ENCODE measurements at places on chromosomes 13 and 19. TPM values are rescaled to one million over a fixed set of nuclear protein-coding genes. Genes with fewer than 3 reads are reported as not detected.

DNA sequence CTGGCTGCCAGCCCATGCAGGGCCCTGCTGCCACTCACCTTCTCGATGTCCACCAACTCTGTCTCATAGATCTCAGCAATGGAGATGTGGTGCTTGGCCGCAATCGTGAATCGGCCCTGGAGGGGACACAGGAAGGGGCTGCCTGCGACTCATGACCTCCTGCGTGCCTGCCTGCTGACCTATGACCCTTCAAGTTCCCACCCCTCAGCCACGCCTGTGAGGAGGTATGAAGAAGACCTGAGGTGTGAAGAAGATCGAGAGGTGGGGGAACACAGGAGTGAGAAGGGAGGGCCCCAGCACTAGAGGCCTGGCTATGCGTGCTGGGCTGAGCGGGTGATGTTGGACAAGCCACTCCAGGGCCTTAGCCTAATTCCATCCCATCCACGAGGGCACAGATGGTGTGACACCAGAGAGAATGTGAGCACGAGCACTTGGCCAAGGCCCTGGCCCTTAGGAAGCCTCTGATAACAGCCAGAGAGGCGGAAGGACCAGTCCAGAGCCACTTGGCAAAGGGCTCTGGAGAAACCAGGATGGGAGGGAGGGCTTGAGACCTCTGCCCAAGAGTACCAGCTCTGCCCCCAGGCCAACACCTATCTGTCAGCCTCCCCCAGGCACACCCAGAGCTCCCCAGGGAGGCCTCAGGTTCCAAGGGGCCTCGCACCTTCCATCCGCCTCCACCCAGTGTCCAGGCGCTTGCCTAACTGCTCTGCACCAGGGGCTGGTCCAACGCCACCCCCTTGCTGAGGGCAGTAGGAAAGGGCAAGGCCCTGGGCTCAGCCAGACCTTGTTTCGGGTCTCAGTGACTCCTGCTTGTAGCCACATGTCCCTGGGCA lies 9.6 kb upstream of the KPTN start:
- no peak for DNase-seq

- no peak for DNase-seq
Observed at GRCh38 chr13:46982856-46983582, 86.2 kb upstream of the HTR2A start.

GRCh38 chr13:77325371-77325980 lies 1.4 kb downstream of the MYCBP2 start:
- DNase-seq = peak; percentile 56

GRCh38 chr13:26742691-26743358 lies 17.8 kb downstream of the GPR12 start:
- no peak for DNase-seq

DNA sequence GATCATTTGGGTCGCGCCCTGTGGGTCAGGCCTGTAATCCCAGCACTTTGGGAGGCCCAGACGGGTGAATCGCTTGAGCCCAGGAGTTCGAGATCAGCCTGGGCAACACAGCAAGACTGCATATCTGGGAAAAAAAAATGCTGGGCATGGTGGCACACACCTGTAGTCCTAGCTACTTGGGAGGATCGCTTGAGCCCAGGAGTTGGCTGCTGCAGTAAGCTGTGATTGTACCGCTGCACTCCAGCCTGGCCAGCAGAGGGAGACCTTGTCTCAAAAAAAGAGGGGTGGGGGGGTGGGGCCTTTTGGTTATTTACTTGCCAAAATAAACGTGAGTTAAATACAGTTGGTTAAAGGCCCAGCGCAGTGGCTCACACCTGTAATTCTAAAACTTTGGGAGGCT lies 9.8 kb upstream of the ZNF544 start:
- peak; percentile 57 for DNase-seq

GRCh38 chr13:99605420-99606323 lies 104.4 kb downstream of the TM9SF2 start:
- peak; percentile 75 for DNase-seq

- DNase-seq = no peak
Observed at GRCh38 chr19:50171752-50172151, 8.7 kb upstream of the IZUMO2 start.

- no peak for DNase-seq
Observed at GRCh38 chr13:113794764-113795173, 35.7 kb downstream of the TMEM255B start.

- peak; percentile 21 for DNase-seq
Observed at GRCh38 chr13:41428155-41428554, 29.2 kb upstream of the RGCC start.

- DNase-seq = no peak
Observed at GRCh38 chr13:94114166-94114565, 365.3 kb downstream of the DCT start.

GRCh38 chr13:102913914-102914313 lies 68.1 kb downstream of the ERCC5 start:
- DNase-seq = peak; percentile 67

GRCh38 chr19:46935066-46935663 lies 74.4 kb downstream of the ARHGAP35 start:
- peak; percentile 74 for DNase-seq

- peak; percentile 65 for DNase-seq
Observed at GRCh38 chr19:8578642-8579265, 1.5 kb upstream of the MYO1F start.

Gene MICU2
- total RNA-seq = 25.1 TPM

Gene NFIC
- 11.7 TPM for total RNA-seq

Gene ZNF790
- 5.7 TPM for total RNA-seq

Gene ZNF536
- not detected for total RNA-seq

Gene PPP1R12C
- total RNA-seq = 18.1 TPM

Gene SYT3
- under 0.01 TPM for total RNA-seq

Data from lung microvascular endothelial cell (primary cell).